GM04504 (cell line): ENCODE measurements at places on chromosomes 4 and X.

DNA sequence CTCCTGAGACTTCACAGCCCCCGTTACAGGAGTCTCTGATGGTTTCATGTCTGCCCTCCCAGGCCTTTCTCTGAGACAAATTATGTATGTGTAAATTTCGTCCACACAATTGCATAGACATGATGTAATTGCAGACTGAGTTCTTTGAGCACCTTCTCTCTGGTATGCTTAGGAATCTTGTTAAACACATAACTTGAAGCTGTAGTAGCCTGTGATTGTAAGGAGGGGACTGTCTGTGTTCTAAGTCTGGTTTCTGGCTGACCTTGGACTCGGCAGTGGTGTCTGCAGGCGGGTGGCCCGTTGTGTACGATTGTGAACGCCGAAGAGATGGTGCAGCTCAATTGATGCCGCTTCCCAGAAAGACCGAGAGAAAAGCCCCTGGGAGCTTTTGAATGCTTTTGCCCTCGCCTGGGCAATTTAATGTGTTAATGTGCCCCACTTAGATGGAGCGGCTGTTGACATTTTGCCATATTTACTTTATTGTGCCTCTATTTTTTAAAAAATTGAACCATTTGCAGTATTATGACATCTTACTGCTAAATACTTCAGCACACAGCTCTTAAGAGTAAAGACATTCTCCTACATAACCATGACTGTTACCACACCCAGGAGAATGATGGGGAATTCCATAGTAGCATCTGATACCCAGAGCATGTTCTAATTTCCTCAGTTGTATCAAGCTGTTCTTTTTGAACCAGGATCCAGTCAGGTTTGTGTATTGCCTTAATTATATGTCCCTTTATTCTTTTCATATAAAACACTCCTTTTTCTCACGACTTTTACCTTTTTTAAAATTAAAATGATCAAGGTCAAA lies 58.4 kb upstream of the TADA2B start:
- DNase-seq, result no peak

- no peak for DNase-seq
Measured at GRCh38 chr4:1541449-1542225, 135.4 kb upstream of the NKX1-1 start.

DNA sequence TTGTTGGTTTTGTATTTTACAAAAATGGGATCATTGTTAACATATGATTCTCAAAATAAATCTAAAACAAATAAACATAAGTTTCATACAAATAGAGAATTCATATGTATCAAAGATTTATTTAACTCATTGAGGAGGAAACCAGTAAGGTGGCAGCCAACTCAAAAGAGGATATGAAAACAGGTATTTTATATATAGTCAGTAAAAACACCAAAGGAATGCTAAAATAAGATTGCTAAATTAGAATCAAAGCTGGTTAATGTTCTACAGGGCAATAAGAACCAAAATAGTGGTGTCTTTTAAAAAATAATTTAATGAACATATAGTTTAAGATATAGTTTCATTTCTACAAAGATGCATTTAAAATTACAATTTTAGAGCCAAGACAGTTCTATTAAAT lies 23.1 kb downstream of the XKRX start:
- DNase-seq, result no peak

DNA sequence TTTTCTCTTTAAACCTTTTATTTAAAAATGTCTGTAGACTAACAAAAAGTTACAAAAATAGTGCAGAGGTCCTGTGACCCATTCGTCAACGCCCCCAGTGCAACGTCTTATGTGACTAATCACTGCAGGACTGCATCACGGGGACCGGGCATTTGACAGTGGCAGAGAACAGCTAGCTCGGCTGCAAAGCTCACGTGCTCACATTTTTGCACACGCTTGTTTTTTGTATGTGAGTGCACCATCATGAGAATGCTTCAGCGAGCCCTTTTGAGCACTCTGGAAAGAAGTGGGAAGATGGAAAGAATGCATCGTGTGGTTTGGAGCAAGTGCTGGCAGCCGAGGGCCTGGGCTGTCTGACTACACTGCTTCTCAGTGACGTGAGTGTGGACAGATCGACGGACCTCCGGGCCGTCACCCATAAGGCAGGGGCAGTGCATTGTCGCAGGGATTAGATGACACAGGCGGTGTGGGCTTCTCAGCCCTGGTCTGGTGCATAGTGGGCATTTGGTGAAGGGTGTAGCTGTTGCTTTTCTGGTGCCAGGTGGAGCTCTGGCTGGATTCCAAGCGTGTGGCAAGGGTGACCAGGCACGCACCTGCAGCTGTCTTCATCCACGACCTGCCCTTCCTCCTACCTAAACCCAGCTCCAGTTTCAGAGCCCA lies 17.7 kb downstream of the SPON2 start:
- DNase-seq, result peak; percentile 28

- no peak for DNase-seq
Measured at GRCh38 chr4:112167794-112168193, 22.5 kb downstream of the FAM241A start.

- DNase-seq, result no peak
Measured at GRCh38 chr4:169234137-169234855, 36.5 kb downstream of the SH3RF1 start.

- no peak for DNase-seq
Measured at GRCh38 chr4:78058591-78059523, 1.7 kb downstream of the FRAS1 start.
